ENCODE measurements at places on chromosomes 13 and 19.

DNA sequence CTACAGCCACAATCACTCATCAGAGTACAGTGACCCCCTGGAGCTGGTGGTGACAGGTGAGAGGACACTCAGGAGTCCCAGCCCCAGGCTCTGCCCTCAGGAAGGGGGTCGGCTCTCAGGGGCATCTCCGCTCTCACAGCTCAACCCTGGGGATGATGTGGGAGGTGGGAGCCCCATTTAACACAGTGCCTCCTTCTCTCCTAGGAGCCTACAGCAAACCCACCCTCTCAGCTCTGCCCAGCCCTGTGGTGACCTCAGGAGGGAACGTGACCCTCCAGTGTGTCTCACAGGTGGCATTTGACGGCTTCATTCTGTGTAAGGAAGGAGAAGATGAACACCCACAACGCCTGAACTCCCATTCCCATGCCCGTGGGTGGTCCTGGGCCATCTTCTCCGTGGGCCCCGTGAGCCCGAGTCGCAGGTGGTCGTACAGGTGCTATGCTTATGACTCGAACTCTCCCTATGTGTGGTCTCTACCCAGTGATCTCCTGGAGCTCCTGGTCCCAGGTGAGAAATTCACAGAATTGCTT lies 1.0 kb downstream of the LILRA2 start:
- DNase-seq: no peak

DNA sequence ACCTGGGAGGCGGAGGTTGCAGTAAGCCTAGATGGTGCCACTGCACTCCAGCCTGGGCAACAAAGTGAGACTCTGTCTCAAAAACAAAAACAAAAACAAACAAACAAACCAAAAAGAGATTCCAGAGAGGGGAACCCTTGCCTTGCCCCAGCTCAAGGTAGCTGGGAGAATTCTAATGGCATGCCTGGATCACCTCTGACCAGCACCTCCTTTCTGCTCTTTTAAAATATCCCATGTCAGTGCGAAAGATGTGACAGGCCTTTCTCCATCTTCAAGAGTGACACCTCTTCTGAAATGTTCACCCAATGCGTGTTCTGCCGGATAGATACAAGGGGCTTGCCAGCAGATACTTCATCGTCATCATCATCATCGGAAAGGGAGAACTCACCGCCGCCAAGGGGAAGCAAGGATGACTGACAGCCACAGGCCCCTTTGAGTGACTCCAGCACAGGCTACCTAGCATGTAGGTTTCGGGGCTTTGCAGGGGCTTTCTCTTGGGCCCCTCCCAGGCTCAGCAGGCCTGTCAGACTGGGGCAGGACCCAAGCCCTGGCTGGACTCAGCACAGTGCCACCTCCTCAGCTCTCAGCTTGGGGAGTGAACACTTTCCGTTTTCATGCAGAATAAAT lies 18.9 kb upstream of the LRP3 start:
- no peak for DNase-seq

DNA sequence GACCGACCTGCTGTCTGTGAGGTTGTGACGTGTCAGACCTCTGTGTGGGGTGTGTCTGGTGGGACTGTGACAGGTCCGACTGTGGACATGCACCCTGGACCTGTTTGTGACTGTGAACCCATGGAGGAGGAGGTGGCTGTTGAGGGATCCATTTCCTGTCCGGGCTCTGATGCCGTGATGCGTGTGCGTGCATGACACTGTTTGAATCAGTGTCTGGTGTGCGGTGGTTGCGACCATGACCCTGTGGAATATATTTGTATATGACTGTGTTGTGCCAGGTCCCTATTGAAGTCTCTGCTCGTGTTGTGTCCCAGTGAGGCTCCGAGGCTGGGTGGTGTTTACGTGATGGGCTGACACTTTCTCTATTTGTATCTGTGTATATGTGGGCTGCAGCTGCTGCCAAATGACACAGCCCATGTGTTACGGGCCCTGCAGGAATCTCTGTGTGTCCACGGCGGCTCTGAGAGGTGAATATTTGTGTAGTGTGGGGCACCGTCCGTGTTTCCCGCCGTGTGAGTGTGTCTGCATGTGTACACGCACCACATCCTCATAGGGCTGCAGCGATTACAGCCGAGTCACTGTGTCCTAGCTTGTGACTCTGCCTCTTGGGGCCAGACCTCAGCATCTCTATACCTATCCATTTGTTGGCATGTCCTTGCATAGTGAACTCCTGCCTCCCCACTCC lies 18.3 kb downstream of the CCDC97 start:
- no peak for DNase-seq

DNA sequence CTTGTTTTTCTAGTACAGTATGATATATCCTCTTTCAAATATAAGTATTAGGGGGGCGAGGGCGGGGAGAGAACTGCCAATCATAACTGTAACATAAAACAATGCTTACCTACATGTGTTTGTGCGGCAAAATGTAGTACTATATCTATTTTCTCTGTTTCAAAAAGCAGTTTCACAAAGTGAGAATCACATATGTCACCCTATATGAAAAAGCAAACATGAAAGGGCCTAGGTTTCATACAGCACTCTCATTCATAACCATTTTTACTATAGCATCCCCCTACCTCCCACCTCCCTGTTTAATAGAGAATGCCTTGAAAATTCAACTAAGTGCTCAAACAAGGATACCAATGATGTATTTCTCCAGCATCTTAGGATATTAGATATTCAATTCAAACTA lies 5.2 kb downstream of the TGDS start:
- DNase-seq: no peak

- DNase-seq: no peak
Measured at GRCh38 chr13:34411894-34412293, 530.2 kb upstream of the NBEA start.

DNA sequence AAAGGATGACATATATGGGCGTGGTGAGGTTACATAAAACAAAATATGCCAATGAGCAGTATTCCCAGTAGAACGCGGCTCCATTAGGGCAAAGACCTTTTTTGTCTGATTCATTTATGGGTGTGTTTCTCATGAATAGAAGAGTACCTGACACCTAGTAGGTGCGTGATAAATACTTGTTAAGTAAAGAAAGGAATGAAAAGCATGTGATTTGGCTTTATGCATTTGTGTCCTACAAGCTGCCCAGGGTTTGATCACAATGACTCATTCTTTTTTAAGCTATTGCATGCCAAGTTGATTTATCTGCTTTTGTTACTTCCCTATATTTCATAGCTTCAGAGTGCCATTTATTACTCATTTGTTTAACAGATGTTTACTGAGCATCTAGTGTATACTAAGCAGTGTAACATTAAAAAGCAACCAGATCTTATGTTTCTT lies 19.1 kb upstream of the KCTD4 start:
- DNase-seq: no peak

DNA sequence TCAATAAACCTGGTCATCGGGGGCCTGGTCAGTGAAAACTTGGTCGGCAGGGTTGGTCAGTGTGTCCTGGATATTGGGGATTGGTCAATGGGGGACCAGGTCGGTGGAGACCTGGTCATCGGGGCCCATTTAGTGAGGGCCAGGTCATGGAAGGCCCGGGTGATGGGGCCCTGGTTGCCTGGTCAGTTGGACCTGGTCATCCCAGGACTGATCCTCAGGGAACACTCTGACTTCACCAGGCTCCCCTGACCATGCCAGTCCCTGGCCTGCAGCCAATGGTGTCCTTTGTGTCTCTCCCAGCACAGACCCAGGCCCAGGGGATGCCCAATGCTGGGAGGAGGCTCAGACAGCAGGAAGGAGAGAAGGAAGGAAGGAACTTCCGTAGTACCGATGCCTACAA lies 42.1 kb upstream of the TPM4 start:
- DNase-seq: no peak

GRCh38 chr13:58767566-58767965 lies 1136.0 kb downstream of the PCDH17 start:
- DNase-seq: no peak

DNA sequence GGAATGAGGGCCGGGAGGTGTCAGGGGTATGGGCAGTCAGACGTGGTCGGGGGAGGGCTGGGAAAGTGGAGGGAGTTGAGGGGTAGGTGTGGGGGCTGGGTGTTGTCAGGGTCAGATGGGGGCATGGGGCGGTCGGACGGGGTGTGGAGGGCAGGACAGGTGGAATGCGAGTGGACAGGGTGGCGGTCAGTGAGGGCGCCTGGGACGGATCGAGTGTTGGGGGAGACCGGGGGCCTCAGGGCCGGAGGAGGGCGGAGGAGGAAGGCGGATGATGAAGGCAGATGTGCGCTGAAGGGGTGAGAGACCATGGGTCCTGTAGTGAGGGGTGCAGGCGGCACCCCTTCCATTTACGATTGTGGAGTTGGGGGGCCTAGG lies 5.7 kb downstream of the TBCB start:
- DNase-seq: no peak

DNA sequence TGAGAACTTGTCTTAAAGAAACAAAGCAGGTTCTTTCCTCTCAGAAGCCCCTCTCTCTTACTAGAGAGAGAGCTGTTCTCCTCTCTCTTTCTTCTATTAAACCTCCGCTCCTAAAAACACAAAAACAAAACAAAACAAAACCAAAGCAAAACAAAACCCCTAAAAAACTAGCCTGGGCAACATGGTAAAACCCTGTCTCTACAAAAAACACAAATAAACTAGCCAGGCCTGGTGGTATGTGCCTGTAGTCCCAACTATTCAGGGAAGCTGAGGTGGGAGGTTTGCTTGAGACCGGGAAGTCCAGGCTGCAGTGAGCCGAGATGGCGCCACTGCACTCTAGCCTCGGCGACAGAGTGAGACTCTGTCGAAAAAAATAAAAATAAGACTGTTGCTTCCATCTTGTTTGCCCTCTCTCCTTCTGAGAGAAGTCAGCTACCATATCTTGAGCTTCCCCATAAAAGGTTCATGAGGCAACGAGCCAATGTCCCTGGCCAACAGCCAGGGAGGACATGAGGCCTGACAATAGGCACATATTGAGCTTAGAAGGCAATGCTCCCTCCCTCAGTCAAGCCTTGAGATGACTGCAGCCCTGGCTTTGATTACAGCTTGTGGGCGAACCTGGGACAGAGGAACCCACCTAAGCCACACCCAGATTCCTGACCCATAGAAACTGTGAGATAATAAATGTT lies 17.5 kb upstream of the FLT3 start:
- no peak for DNase-seq

GRCh38 chr13:36850790-36851438 lies 31.9 kb downstream of the RFXAP start:
- no peak for DNase-seq

Data from activated naive CD4-positive, alpha-beta T cell (primary cell).